ENCODE measurements at places on chromosomes 5 and 9.

GRCh38 chr5:75670577-75670976 is 46.7 kb downstream of the POC5 start:
- DNase-seq, result no peak

DNA sequence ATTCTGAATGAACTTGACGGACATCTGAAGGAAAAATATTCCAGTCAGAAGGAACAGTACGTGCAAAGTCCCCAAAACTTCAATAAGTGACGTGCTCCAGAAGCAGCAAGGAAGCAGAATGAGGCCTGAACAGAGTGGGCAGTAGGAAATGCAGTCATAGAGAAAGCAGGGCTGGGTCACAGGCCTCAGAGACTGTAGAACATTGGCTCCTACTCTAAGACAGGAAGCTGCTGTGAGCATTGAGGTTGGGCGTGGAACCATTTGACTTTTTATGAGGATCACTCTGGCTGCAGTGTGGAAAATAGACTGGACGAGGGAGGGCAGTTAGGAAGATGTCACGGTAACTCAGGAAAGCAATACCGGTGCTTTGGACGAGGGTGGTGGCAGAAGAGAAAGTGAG is 64.0 kb downstream of the DOCK8 start:
- DNase-seq, result no peak

GRCh38 chr5:75054134-75054930 is 2.0 kb upstream of the GCNT4 start:
- no peak for DNase-seq

- no peak for DNase-seq
Observed at GRCh38 chr5:144774197-144774596, 603.5 kb downstream of the KCTD16 start.
